ENCODE measurements at places on chromosomes 13 and 19. TPM values are rescaled to one million over a fixed set of nuclear protein-coding genes. Genes with fewer than 3 reads are reported as not detected.

The FPR1 gene
- total RNA-seq: 0.77 TPM

The CALR3 gene
- 10.1 TPM for total RNA-seq

The LILRB4 gene
- total RNA-seq: 5.7 TPM

The TGDS gene
- 9.0 TPM for total RNA-seq

The CEACAM16 gene
- total RNA-seq: not detected

The ZNF8 gene
- 9.3 TPM for total RNA-seq

The TBXA2R gene
- 1.1 TPM for total RNA-seq

The GSX1 gene
- total RNA-seq: not detected

The ZNF677 gene
- 28.1 TPM for total RNA-seq

The FAM216B gene
- not detected for total RNA-seq

GRCh38 chr19:15404780-15405211 lies 14.0 kb downstream of the AKAP8L start:
- DNase-seq: no peak

- DNase-seq: no peak
Observed at GRCh38 chr19:47694466-47695273, 18.6 kb upstream of the EHD2 start.

DNA sequence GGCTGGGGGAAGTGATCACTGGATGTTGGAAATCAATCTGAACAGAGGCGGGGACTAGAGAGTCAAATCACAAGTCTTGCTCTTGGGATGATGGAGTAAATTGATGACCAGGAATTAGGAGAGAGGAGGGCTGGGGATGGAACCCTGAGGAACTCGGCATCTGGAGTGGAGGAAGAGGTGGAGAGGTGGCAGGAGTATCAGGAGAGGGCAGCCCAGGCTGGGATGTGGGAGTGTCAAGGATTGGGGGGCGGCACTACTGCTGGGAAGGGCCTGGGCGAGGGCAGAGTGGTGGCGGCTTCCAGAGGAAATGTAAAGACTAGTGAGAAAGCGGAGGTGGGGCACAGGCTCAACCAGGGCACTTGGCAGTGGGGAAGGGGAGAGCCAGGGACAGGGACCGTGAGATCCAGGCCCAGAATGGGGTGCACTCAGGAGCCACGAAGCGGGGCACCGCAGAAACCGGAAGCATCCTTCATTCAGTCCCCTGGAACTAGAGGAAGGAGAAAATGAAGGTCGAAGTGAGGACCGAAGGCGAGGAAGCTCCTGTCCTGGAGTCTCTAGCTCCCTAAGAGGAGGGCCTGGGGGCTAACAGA lies 81.2 kb upstream of the GPR183 start:
- DNase-seq: no peak

- no peak for DNase-seq
Observed at GRCh38 chr13:99289674-99290337, 17.4 kb downstream of the GPR183 start.

GRCh38 chr13:65783383-65783782 lies 1446.8 kb downstream of the PCDH9 start:
- no peak for DNase-seq

DNA sequence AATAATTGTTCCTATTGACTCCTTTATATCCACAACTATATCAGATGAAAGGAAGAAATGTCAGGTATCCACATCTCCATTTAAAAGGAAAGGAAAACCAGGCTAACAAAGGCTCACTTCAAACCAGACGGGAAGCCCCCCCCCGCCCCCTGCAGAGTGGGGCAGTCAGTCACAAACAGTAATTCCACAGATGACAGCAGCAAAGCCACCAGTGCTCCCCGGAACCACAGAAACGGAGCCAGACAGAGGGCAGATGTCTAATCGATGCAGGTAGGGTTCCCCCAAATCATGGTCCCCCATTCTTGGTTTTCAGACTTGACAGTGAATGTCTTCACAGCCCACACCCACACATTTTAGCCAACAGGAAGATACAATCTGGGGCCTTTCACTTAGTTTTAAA lies 100.8 kb downstream of the STK24 start:
- no peak for DNase-seq
